ENCODE measurements at places on chromosomes 1 and 21.

GRCh38 chr1:45299981-45300668 is 26.6 kb upstream of the HPDL start:
- peak; percentile 66 for DNase-seq

GRCh38 chr1:30523055-30524020 is 200.0 kb downstream of the MATN1 start:
- no peak for DNase-seq

DNA sequence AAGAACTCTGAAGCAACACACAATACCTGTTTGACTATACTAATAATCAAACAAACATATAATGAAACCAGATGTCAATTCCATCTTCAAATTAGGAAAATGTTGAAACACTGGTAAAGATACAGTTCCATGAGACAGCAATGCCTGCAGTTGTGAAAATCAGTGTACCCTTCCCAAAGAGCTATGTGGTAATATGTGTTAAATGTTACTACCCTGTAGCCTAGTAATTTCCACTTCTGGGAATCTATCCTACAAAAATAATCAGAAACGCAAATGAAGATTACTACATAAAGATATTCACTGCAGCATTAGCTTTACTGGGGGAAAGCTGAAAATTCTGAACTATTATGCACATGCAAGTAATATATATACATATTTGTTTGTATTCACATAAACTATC is 16.9 kb downstream of the GLIS1 start:
- no peak for DNase-seq

- no peak for DNase-seq
Measured at GRCh38 chr21:18142655-18143054, 102.0 kb upstream of the CHODL start.

DNA sequence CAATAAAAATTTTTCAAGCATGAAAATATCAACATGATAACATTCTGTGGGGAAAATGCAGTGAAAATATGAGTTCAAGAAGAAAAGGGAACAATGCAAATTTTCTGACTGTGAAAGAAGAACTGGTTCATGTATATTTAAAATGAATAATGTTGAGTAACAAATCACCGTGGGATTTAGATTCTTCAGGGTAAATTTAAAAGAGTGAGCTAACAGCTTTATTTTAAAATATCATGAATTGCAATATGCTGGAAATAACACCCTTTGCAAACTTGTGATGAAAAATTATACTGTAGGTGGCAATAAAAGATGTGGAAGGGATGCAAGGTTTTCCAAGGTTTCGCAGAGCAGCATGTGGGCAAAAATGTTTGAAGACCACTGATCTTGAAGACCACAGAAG is 13.2 kb upstream of the SSX2IP start:
- no peak for DNase-seq
